ENCODE measurements at places on chromosomes 11 and 22.

GRCh38 chr11:118438314-118438931 is 2.1 kb downstream of the KMT2A start:
- DNase-seq: peak; percentile 53

DNA sequence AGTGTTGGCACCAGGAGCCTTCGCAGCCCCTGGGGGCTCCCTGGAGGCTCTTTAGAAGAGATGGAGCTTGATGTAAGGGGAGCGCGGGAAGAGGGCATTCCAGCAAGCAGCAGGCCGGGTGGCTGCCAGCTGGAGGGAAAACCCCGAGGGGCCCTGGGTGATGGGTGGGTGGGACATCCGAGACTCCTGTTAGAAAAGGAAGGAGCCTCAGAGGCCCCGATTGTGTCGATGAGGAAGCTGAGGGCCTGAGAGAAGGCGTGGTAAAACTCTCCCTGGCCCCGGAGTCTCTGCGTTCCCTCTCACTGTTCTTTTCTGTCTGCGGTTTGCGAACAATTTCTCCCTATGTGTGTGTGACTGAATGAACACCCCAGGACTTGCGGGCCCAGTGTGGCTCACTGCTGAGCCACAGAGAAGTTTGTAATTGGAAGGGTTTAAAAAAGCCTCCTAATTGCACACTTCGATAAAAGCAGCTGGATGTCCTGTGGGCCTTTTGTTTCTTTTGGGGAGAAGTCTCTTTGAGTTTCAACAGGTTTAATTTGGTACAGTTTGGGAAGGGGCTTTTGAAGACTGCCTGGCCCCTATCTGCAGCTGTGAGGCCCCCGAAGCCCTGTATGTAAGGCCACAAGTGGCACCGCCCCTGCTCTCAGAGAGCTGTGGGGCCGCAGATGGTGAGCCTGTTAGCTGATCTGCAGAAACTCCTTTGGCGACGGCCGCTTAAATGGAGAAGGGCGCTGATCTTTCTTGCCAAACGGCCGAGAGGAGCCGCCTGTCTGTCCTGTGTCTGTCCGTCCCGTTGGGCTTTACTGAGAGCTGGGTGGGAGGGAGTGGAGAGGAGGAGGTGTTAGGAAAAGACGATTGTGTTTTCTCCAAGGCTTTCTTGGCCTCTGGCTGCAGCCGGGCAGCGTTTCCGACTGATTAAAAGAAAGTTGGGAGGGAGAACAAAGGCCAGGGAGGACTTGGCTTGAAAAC is 2.0 kb downstream of the FBLN1 start:
- DNase-seq: no peak

- DNase-seq: no peak
These were observed 494.5 kb downstream of the BRD1 start for GRCh38 chr22:49333206-49333605.

DNA sequence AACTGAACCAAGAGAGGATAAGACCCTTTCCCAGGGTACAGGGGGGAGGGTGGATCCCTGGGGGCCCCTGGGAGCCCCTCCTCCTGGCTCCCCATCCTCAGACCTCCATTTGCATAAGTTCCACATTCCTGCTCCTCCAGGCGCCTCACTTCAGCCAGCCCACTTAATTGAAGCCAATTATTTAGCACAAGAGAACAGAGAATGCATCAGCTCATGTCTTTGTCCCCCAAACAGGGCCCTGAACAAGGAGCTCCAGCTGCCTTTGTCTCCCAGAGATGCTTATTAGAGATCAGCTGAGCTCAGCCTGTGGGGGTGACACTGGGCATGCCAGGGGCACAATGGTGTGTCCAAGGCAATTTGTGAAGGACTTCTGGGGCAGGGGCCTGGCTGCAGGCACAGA is 89.9 kb upstream of the PRDM11 start:
- DNase-seq: no peak

DNA sequence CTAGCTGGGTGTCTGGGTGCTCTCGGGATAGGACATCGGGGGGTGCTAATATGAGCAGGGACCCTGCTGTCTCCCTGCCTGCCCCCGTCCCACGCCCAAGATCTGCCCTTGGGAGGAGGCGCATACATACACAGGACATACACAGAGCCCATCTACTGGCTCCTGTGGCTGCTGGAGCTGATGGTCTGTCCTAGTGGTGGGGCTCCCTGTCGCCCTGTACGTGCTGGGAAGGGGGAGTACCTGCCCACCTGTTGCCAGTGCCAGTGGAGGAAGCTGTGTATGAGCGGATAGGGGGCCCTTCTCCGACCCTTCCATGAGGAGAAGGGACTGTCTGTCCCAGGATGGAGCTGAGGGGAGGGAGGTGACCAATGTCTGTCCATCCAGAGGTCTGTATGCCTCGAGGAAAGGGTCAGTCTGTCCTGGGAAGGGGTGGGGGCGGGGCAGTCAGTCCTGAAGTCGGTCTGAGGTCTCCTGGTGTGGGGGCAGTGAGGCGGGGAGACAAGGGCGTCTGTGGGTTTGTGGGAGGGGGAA is 952 bp downstream of the TBC1D10A start:
- DNase-seq: no peak

DNA sequence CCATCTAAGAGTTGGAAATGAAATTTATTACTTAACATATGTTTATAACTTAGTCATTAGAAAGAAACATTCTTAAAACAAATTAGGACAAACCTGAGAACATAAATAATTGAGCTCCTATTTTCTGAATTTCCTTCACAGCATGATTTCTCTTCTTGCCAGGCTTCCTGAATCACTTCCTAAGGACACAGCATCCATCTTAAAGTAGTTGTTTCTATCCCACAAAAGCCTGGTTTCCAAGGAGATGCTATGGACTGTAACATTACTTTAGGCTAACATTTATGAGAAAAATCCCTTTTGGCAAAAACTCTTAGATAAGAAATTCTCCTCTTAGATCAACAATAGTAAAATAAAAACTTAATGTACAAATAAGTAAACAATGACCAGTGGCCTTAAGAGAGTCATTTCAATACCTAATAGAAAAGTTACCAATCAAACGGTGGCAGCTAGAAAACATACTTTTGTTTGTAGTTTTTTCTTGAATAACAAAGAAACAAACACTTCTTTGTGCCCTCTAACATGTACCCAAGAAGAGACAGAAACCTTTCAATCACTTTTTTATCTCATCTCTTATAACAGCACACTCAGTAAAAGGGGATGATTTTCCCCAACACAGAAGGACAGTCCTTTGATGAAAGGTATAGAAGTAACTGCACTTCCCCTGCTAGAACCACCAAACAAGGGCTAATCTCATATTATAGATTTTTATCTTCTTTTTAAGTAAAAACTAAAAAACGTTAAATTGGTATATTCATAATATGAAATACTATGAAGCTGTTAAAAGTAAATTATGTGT is 74.5 kb downstream of the TTC28 start:
- no peak for DNase-seq

- no peak for DNase-seq
These were observed 154.7 kb downstream of the BLID start for GRCh38 chr11:121961321-121961801.

GRCh38 chr11:108733479-108734116 is 68.7 kb downstream of the DDX10 start:
- no peak for DNase-seq

GRCh38 chr11:19935507-19935906 is 222.9 kb downstream of the NAV2 start:
- no peak for DNase-seq

GRCh38 chr11:13386567-13386966 is 76.5 kb downstream of the BTBD10 start:
- no peak for DNase-seq

Data from GDM1 (cell line).